ENCODE measurements at places on chromosomes 2 and 18. TPM values are rescaled to one million over a fixed set of nuclear protein-coding genes. Genes with fewer than 3 reads are reported as not detected.

Gene SOWAHC
- 33.9 TPM for total RNA-seq

Gene CHRND
- not detected for total RNA-seq

Gene CYTIP
- total RNA-seq, result 2.9 TPM

Gene GTF2A1L
- 32.2 TPM for total RNA-seq

Gene AOX1
- total RNA-seq, result 62.8 TPM

Gene CRYBA2
- not detected for total RNA-seq

Gene SCG2
- total RNA-seq, result 0.78 TPM

Gene COL4A4
- 5.3 TPM for total RNA-seq

Gene AAK1
- total RNA-seq, result 50.8 TPM

Gene RBM44
- 0.54 TPM for total RNA-seq

Gene KCNG3
- total RNA-seq, result not detected

Gene SNTG2
- 2.4 TPM for total RNA-seq

Gene IL1F10
- total RNA-seq, result not detected

Gene C1QL2
- not detected for total RNA-seq

Gene SLC9A2
- not detected for total RNA-seq
